ENCODE measurements at places on chromosomes 13 and 19.

GRCh38 chr19:44663996-44664395 lies 7.3 kb upstream of the CEACAM19 start:
- DNase-seq, result no peak

DNA sequence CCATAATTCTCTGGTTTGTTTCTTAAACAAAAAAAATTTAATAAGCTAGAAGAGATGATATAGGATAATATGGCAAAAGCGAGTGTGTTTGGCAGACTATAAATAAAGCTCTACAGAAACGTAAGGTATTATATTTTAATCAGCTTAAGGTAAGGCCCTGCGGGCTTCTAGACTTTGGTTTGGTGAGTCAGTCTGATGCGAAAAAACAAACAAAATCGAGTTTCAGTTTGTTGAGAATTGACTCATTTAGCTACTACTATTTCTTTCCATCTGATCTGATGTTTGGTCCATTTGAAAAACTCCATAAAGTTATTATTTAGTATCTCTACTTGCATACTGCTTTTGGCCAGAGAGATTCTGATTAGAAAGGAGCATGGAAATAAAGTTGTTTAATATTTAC lies 138.0 kb downstream of the MIPEP start:
- no peak for DNase-seq

GRCh38 chr13:31793246-31793645 lies 53.9 kb downstream of the RXFP2 start:
- no peak for DNase-seq

- DNase-seq, result peak; percentile 2
Measured at GRCh38 chr19:11673608-11674041, 65.1 kb downstream of the ZNF823 start.
